COLO829 (cell line): ENCODE measurements at places on chromosomes 6 and 20.

DNA sequence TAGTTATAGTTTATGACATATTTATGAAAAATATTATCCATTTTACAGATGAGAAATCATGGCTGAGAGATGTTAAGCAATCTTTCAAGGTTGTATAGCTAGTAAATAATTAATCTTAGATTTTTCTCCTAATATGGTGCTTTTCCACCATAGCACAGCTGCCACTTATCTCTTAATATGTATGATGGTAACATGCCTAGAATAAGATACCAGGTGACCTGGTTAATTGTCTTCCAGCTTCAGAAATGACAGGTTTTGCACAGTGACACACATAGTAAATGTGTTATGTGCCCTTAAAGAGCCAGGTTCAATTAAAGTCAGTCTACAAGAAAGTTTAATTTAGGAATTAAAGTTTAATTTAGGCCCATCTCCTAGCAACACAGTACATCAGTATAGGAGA, 14.8 kb downstream of the TUBB2A start:
- DNase-seq, result no peak

GRCh38 chr6:167826896-167827582, at the start of gene AFDN:
AFDN (plus strand) TSS chr6:167826911; CDS start chr6:167827133, 222 bp downstream.
- no peak for DNase-seq

DNA sequence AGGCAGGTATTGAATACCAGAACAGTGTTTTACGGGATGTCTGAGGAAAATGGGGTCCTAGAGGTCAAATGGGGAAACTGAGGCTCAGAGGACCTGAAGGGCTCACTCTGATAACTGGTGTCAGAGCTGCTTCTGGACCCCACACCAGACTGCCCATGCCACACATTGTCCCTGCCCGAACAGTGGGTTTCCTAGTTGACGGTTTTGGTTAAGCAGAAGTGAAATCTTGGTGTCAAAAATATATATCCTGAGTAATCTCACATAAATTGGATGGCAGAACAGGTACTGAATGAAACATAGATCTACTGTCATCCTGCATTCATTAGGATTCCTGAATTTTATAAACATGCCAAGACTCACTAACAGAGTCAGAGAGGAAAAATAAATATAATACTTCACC, 16.3 kb downstream of the NOX3 start:
- DNase-seq, result no peak

DNA sequence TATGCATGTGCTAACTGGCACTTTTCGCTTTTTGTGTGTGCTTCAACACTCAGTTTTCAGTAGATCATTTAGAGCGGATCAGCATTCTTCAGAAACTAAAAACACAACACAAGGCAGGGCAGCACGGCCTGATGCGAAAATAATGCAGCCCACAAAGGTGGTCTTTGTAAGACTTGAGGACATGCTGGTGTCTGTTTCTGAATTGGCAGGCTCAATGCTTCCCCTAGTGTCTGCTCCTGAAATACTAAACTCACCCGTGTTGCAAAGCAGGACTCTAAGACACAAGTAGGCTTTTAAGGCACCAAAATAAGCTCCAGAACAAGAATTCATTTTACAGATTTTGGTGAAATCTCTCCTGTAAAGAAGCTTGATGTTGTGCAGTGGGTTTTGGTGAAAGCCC, 676.5 kb downstream of the TENT5A start:
- no peak for DNase-seq

GRCh38 chr20:44696315-44696714, 18.9 kb upstream of the CCN5 start:
- DNase-seq, result no peak

DNA sequence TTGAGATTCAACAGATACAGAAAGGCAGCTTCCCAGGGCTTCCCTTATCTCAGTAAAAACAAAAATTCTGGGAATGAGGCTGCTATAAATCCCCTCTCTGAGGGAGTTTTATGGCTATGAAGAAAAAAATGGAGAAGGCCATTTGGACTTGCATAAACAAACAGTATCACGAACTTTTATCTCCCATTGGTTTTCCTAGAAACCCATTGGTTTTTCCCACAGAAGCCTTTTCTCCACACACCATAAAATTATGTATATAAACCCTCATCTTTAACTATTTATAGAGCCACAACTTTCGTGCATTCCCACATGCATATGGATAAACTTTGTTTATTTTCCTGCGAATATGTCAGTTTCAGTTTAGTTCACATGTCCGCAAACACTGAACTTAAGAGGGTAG, 36.2 kb upstream of the BTBD3 start:
- no peak for DNase-seq

DNA sequence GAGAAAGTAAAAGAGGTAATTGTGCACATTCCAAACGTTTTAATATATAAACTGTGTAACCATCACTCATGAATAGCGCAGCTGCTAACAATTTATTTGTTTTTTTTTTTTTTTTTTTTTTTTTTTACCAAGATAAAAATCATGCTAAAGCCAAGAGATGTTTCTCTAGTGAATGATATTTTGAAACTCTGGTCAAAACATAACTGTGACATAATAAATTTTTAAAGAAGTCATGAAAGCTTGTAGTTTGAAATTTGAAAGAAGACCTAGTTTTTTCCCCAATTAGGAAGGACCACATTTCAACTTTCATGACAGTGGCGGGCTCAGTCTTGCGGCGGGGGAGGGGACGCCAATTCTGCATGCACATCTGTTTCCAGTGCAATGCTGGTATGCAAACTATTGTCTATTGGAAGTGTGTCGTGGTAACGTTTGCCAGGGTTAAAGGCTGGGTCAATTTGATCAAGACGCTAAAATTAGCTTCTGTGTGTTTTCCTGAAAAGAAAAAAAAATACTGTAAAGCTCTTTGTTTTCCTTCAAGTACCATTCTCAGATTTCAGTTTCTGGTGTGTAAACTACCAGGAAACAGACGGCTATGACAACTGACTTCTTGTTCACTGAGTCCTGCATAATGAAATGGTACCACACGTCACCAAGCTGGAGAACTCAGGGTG, 211.9 kb downstream of the FOXC1 start:
- peak; percentile 70 for DNase-seq

DNA sequence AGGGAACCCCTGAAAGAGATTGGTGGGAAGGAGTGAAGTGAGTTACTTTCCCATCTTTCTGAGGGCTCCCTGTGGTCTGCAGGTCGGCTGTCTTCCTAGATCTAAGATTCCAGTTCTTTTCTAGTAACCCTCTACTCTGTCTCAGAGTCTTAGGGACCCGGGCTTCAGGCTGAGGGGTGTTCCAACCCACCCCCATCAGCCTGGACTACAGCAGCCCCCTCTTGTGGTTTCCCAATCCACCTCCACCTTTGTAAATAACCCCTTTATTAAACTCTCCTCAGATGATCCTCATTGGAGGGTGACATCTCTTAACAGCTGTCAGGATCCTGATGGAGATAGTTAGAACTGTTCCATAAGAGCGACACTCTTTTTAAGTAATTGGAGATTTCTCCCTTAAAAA, 300.4 kb downstream of the LRFN2 start:
- DNase-seq, result no peak

GRCh38 chr6:28565823-28566526, 40.3 kb downstream of the GPX5 start:
- DNase-seq, result no peak

- no peak for DNase-seq
Observed at GRCh38 chr6:14281811-14282660, 164.5 kb downstream of the CD83 start.

DNA sequence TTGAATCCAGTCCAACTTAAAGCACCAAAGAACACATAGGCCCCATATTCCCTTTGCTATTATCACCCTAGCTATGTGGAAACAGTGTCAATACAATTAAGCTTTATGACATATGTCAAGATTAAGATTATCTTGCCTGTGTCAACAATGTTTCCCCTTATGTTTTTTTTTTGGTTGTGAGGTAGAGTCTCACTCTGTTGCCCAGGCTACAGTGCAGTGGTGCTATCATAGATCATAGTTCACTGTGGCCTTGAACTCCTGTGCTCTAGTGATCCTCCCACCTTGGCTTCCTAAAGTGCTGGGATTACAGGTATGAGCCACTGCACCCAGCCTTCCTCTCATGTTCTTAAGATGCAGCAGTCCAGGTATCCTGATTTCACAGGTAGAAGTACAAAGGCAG, 17.8 kb downstream of the AFG1L start:
- DNase-seq, result no peak

DNA sequence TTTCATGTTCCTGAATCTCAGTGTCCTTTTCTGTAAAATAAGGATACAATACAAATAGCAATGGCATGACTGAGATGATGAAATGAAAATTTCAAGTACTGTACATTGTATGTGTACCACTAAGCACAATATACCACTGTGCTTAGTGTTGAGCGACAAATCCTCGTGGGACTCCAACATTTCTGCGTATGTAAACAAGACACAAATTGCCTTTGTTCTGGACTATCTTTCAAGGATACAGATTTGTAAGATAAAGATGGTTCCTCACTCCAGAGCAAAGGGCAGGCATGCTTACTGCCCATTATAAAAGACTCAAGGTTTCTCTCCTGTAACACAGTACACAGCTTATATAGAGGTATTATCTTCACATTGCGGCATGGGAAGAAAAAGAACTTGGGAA, 6.0 kb downstream of the RARS2 start:
- DNase-seq, result peak; percentile 23

- no peak for DNase-seq
Observed at GRCh38 chr6:57242505-57242904, 20.4 kb upstream of the RAB23 start.

- no peak for DNase-seq
Observed at GRCh38 chr20:44028003-44028730, 113.5 kb downstream of the TOX2 start.

GRCh38 chr20:6920991-6921613, 153.6 kb downstream of the BMP2 start:
- DNase-seq, result no peak

DNA sequence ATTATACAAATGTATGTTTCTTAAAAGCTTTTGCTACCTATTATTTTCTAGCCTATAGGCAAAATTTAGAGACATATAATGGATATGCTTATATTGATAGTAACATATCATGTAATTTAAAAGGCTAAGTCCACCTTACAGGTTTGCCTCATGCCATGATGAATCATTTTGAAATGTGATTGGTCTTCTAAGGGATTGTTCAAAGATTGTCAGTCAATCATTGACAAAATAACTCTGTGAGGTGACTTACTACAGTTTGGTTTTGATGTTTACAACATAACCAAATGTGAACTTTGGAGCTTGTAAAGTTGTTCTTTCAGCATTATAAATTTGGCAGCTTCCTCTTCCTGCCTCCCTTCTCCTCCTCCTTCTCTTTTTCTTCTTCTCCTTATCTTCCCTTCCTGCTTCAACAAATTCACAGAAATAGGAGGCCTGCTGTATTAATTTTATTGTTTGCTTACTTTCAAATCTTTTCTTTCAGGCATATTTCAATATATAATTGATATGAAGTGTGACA, 39.7 kb upstream of the ZFP64 start:
- DNase-seq, result no peak

DNA sequence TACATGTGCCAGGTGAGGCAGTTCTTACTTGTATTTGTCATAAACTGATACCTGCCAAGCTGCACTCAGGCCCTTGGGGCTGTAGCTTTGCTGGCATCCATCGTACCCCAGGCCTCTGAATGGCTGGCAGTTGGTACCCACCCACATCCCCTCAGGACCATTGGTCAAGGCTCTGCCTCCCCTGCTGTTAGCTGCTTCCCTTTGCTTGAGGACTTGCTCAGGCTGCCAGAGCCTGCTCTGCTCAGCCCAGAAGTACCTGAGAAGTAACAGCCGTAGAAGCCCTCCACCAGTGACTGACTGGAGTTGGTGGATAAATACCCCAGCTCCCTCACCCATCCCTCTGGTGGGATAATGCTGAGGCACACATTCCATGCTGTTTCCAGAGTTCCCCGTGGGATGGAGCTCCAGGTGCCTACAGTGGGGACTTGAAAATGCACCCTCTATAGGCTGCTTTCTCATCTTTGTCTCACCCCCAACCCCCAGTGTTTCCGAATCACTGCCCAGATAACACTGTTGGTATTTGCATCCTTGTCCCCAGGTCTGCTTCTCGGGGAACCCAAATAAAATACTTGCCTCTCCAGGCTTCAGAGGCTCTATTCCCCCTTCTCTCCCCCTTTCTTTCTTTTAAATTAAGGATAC, 7.3 kb downstream of the EBF4 start:
- DNase-seq, result no peak

- DNase-seq, result no peak
Observed at GRCh38 chr20:62030834-62031434, 34.7 kb downstream of the TAF4 start.

DNA sequence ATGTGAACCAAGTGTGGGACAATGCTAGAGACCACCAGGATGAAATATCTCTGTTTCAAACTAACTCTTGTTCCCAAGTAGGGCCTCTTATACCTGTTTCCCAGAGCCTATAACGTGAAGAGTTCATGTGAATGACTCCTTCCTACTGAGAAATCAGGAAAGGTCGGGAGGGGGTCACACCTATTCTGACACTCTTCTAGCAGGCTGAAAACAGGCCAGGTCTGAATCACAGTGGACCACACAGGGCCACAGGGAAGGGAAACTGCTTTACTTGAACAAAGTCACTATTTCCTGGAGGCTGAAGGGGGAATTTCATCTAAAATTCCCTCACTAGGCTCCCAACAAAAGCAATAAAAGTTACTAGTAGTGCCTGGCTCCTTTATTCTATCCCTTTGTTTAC, 88.4 kb upstream of the BMP2 start:
- no peak for DNase-seq

- peak; percentile 67 for DNase-seq
Observed at GRCh38 chr6:33428224-33428965, 8.5 kb downstream of the SYNGAP1 start.

- DNase-seq, result no peak
Observed at GRCh38 chr6:137351890-137352289, 132.7 kb upstream of the IFNGR1 start.

DNA sequence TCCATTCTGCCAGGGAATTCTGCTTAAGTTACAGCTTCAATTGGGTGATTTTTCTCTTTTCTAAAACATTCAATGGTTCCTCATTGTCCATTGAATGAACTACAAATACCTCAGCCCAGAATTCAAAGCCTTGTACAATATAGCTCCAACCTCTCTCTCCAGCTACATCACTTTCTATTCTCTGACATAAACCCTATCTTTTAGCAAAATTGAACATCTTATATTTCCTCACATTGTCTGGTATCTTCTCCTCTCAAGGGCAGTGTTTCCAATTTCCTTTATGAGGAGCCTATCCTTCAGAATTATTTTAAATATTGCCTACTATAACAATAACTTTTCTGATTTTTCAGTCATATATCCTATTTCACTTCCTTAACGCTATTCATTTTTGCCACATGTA, 203.6 kb upstream of the RNF217 start:
- no peak for DNase-seq

DNA sequence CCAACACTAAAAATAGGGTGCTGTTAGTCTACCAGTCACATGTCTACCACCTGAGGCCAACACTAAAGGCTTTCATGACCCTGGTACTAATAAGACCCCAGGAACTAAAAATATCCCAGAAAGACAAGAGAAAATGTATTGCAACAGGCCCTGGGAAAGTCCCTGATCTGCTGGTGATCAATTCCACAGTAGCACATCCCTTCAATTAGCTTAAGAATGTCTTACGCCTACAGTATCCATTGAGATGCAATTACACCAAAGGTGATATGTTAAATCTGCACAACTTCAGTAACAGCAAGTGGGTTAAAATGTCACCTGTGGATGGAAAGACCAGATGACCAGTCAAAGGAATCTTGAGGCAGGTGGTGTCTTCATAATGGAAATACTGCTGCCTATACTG, 3.1 kb downstream of the SEMG1 start:
- no peak for DNase-seq
